T-cell (primary cell): ENCODE measurements at places on chromosomes 13 and 19. TPM values are rescaled to one million over a fixed set of nuclear protein-coding genes. Genes with fewer than 3 reads are reported as not detected.

TEX101 gene
- not detected for total RNA-seq

IL17D gene
- total RNA-seq = 0.16 TPM

APOC4 gene
- not detected for total RNA-seq

KRTDAP gene
- total RNA-seq = not detected

MISP3 gene
- 2.0 TPM for total RNA-seq

- no peak for DNase-seq
These were observed 6.9 kb downstream of the CIB3 start for GRCh38 chr19:16166417-16166816.

- no peak for DNase-seq
These were observed 3.4 kb downstream of the SF3A2 start for GRCh38 chr19:2239771-2240770.

- no peak for DNase-seq
These were observed 57.4 kb upstream of the UBE2L5 start for GRCh38 chr13:30364876-30365275.

DNA sequence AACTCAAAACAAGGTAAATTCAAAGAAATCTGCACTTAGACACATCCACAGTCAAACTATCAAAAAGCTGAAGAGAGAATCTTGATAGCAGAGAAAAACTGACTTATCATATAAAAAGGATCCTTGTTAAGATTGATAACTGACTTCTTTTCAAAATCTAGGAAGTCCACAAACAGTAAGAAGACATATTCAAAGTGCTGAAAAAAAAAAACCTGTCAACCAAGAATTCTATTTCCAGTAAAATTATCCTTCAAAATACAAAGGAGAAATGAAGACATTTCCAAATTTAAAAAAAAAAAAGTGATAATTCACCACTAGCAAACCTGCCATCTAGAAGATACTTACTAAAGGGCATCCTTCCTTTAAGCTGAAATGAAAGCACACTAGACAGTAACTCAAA, 15.0 kb downstream of the VWA8 start:
- no peak for DNase-seq

DNA sequence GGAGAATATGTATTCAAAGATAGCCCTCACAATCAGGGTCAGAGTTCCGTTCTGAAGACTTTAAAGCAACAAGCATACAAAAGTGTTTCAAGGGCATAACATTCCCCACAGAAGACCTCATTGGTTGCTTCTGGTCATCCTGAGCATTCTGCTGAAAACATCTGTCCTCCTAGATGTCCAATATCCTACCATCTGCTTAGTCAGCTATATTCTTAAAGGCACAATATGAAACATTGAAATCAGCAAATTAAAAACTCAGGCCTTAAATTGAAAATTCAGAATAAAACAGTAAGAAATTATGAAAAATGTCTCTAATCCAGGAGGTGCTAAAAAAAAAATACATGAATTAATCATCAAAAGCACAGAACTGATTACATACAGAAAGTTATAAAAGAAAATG, 1491.2 kb upstream of the PRR20A start:
- DNase-seq = no peak

GRCh38 chr13:50882816-50883435, 26.7 kb upstream of the RNASEH2B start:
- DNase-seq = no peak

GRCh38 chr19:45442408-45442777, 18.7 kb upstream of the ERCC1 start:
- DNase-seq = no peak
